Chondrocyte (in vitro differentiated cells): ENCODE measurements at places on chromosomes 16 and 17. TPM values are rescaled to one million over a fixed set of nuclear protein-coding genes. Genes with fewer than 3 reads are reported as not detected.

KRT222 gene
- not detected in 3 replicates for total RNA-seq

- no peaks in the 10 kb centered on the region for H3K27me3 ChIP-seq
- DNase-seq = no peak
- peaks cover 66% of the 10 kb centered on the region for H3K36me3 ChIP-seq
- no peaks in the 10 kb centered on the region for H3K4me1 ChIP-seq
- H3K4me3 ChIP-seq = no peak overlapping the region
- H3K27ac ChIP-seq = no peak overlapping the region
These were observed 11.1 kb downstream of the COG1 start for GRCh38 chr17:73203788-73204479.

DNA sequence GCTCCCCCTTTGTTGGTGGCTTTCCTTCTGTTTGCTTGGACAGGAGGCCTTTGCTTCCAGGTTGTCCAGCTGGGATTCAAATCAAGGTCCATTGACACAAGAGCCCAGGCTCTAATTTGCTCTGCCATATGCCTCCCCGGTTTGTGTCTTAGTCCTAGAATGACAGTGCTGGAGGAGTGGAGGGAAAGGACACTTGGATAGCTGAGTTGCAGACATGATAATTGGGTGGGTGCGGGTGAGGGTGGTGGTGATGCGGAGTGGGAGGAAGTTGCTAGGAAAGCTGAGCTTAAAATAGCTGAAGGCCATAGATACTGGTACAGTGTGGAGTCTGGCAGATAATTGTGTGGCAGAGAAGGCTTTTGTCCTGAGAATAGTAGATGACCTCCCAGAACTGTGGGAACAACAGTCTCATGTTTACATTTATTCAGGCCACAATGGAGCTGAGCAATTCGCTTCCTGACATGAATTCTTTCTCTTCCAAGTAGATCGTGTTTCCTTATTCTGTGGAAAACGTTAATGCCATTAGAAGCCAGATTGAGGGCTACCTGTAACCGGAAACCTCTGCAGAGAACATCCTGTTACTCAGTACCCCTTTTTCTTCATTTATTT, 23.8 kb downstream of the SEC14L1 start:
- H3K27me3 ChIP-seq = no peaks in the 10 kb centered on the region
- peaks cover 52% of the 10 kb centered on the region for H3K4me1 ChIP-seq
- peak overlapping the region; percentile 74 for H3K27ac ChIP-seq
- no peak for DNase-seq

DNA sequence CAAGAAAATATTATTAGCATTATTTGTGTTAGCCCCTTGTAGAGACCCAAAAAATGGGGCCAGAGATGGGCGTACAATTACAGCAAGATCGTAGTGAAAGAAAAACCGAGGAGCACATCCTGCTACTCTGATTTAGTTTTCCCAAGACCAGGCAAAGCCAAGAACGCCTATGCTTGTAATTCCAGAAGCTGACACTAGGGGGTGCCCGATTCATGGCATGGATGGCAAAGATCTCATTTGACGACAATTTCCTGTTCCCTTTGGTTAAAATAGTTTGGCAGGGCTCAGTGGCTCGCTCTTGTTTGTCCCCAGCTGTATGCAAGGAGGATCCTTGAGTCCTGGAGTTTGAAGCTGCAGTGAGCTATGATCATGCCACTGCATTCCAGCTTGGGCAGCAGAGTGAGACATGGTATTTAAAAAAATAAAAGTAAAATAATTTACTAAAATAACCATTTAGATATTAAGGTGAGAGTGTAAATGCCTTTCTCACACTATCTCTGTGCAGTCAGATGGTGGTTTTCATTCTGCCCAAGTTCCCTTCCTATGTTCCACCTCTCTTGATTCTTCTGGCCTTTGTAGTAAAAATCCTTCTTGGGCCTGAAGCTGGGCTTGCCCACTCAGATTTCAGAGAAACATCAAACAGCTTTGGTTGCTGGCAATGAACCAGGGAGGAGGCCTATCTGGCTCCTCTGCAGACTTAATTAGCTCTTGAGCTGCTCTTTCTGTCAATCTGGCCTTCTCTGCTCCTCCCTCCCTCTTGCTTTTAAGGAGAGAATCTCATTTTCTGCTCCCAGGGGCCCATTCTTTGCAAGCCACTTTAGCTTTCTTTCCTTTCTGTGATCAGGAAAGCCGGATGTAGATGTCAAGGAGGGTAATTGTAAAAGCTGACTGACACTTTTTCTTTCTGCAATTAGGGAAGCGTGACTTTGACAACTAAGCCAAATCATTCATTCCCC, 31.2 kb downstream of the TMEM238L start:
- DNase-seq = no peak
- H3K4me3 ChIP-seq = no peak overlapping the region
- H3K27me3 ChIP-seq = no peaks in the 10 kb centered on the region

- H3K36me3 ChIP-seq = peaks cover 44% of the 10 kb centered on the region
- no peaks in the 10 kb centered on the region for H3K27me3 ChIP-seq
These were observed 45.2 kb upstream of the SLC5A11 start for GRCh38 chr16:24800586-24800985.
